Effector memory CD4-positive, alpha-beta T cell (primary cell): ENCODE measurements at places on chromosomes 2 and 18.
A peak's percentile ranks its signal among the peaks of the same experiment; 100 is the strongest.

DNA sequence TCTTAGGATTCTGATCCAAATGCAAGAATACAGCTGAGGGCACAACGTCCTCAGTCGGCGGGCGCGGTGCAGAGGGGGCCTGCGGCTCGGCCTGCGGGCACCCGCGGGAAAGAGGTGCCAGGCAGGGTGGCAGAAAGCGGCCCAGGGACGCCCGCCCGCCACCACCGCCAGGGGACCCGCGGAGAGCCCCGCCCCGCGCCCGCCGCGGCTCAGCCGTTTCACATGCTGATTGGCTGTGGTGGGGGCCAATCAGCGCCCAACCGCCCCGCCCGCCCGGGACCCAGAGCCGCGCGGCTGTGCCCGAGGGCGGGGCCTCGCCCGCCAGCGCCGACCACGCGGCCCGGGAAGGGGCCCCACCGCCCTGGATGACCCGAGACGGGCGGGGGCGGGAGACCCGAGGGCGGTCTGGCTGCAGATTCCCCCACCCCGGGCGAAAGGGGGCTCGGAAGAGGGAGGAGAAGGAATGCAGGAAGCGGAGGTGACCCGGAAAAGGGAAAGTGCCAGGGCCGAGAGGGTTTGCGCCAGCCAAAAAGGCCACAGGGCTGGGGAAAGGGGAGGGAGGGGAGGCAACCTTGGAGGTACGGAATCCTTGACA, 8.0 kb downstream of the IRS1 start:
- DNase-seq, result peak; percentile 85
- H3K4me3 ChIP-seq, result peak overlapping the region; percentile 66
- H3K36me3 ChIP-seq, result no peaks in the 10 kb centered on the region
- peaks cover 13% of the 10 kb centered on the region for H3K4me1 ChIP-seq
- H3K27ac ChIP-seq, result peak overlapping the region; percentile 84

- H3K4me3 ChIP-seq, result no peak overlapping the region
- H3K27ac ChIP-seq, result no peak overlapping the region
- no peak for DNase-seq
- H3K4me1 ChIP-seq, result no peaks in the 10 kb centered on the region
- H3K36me3 ChIP-seq, result no peaks in the 10 kb centered on the region
- no peaks in the 10 kb centered on the region for H3K27me3 ChIP-seq
Observed at GRCh38 chr2:88144914-88145497, 17.1 kb upstream of the FABP1 start.

- no peak overlapping the region for H3K4me3 ChIP-seq
- DNase-seq, result no peak
- H3K36me3 ChIP-seq, result no peaks in the 10 kb centered on the region
- no peaks in the 10 kb centered on the region for H3K27me3 ChIP-seq
- H3K4me1 ChIP-seq, result peaks cover 4% of the 10 kb centered on the region
Observed at GRCh38 chr2:218296200-218296599, 3.9 kb upstream of the TMBIM1 start.

DNA sequence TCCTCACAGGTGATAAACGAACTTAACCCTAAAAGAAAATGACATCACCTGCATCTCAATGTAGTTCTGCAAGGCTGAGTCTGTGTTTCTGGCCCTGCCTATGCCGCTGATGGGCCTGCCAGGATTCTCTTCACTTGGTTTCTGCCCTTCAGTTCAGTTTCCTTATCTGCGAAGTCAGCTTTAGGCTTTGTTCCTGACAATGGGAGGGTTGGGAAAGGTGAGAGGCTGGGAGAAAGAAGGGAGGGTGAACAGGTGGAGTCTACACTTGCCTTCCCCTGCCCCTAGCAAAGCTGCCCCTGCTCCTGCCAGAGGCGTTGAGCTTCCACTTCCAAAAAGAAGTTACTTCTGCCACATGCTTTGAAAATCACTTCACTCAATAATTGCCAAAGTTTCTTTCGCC, 124.0 kb upstream of the APCDD1 start:
- H3K4me3 ChIP-seq, result no peak overlapping the region
- no peaks in the 10 kb centered on the region for H3K4me1 ChIP-seq
- H3K27me3 ChIP-seq, result no peaks in the 10 kb centered on the region
- no peak for DNase-seq
- H3K36me3 ChIP-seq, result no peaks in the 10 kb centered on the region

DNA sequence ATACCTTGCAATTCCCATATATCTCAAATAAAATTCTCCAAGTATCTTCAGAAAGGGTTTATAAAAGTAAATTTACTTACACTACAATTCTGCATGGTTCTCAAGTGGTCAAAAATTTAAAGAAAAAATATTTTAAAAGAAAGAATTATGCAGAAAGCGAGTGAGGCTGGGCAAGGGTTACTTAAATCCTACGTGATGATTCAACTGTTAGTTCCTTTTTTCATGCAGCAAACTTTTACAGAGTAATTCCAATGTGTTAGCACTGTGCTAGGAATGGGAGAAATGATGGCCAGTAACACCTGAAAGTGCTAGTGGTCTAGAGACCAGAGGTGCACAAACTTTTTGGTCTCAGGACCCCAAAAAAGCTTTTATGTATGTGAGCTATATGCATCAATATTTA, 133.4 kb downstream of the ATAD2B start:
- no peak overlapping the region for H3K4me3 ChIP-seq
- peaks cover 3% of the 10 kb centered on the region for H3K4me1 ChIP-seq
- no peak for DNase-seq
- H3K27me3 ChIP-seq, result no peaks in the 10 kb centered on the region
